ENCODE measurements at places on chromosomes 2 and 18.

GRCh38 chr18:79951545-79952455 is at the start of gene SLC66A2:
SLC66A2 (minus strand) TSS chr18:79951653; CDS start chr18:79950926, 727 bp downstream.
- peak; percentile 94 for DNase-seq

- no peak for DNase-seq
Measured at GRCh38 chr18:22032392-22032961, 136.9 kb upstream of the GATA6 start.

GRCh38 chr2:140067661-140068060 is 1287.5 kb upstream of the NXPH2 start:
- no peak for DNase-seq

GRCh38 chr2:8577573-8577972 is 104.3 kb upstream of the ID2 start:
- no peak for DNase-seq

DNA sequence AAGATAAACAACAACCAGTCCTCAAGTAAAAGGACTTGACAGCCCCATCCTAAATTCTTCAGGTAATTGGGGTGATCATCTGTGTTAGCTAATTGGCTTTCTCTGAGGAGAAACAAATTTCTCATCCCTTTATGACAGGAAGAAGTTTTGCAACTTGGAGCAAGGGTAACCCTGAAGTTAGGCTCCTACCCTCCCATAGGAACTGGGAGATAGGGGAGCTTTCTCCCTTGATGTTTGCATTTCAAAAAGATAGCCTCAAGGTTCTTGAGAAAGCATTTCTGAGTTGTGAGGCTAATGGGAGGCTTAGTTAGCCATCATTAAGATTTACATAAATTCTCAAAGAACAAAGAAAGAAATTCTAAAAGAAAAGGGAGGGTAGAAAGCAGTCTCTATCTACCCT is 95.4 kb downstream of the MAP2 start:
- DNase-seq = no peak

DNA sequence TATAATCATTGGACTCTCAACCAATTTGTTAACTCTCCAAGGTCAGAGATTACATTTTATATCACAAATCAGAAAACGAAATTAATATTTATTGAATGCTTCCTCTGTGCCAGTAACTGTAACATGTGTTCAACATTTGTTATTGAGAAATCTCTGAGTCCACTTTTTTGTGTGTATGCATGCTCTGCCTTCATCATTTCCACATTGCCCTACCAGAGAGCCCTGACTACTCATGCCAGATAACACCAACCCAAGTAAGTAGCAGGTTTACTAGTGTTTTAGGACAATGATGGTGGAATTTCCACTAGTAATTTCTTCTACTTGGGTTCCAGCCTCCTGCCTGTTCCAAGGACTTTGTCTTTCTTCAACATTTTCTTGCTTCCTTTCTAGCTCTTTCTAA is 14.2 kb upstream of the FAP start:
- no peak for DNase-seq
